Caudate nucleus (tissue), 63 donors: ENCODE measurements at places on chromosomes 4 and X.

DNA sequence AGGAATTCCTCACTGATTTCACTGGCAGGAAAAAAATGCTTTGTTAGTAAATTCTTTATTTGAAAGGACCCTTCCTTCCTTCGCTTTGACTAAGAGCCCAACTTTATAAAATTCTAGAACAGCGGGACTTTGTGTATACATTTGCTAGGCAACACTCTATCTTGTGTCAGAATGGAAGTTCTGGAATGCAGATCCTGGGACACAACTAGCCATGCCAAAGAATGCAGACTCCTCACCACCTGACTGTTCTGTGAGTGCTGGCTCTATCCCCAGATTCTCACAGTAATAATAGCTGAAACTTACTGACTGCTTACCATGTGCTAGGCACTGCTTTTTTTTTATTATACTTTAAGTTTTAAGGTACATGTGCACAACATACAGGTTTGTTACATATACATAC lies 73.3 kb upstream of the ZDHHC15 start:
- no peak for DNase-seq

- DNase-seq: no peak
Observed at GRCh38 chr4:47493238-47494123, 8.4 kb downstream of the ATP10D start.

GRCh38 chrX:49101629-49101984 lies 21.9 kb upstream of the WDR45 start:
- DNase-seq: no peak

- no peak for DNase-seq
Observed at GRCh38 chr4:184907216-184907615, 81.4 kb upstream of the ACSL1 start.

GRCh38 chrX:69149466-69150280 lies 15.6 kb downstream of the PJA1 start:
- DNase-seq: no peak

DNA sequence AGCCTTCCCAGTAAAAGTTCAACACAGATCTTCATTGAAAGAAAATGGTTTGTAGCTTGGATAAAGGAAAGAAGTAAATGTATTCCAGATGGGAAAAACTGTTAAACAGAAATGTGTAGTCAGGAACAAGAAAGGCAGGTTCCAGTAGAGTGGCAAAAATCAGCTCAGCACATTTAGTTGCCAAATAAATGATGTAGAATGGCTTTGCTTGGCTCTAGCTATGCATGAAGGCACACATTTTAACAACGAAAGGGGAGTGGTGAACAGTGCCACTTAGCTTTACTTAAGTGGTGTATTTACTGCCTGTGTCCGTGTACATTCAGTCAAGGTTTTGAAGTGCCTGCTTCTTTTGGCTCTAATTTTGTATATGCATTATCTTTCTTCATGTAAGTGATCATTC lies 644.5 kb upstream of the ATOH1 start:
- DNase-seq: no peak

GRCh38 chr4:146018247-146018646 lies 79.6 kb upstream of the ZNF827 start:
- no peak for DNase-seq

GRCh38 chrX:40081679-40082068 lies 16.1 kb downstream of the BCOR start:
- no peak for DNase-seq

DNA sequence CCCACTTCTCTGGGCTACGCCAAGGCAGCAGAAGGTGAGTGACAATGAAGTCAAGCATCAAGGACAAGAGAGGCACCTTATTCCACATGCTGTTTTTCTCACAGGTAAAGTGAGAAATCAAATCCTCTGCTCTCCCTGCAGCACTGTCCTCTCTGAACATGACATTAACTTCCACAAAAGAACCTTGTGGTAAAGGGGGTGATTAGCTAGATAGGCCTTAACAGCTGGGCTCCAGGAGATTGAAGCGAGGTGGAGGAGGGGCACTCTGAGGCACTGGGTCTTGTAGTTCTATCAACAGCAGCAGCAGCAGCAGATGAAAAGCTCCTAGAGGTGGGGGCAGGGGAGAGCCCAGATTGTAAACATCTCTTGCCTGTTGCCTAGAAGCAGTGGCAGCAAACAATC lies 96.8 kb upstream of the CXXC4 start:
- no peak for DNase-seq

GRCh38 chr4:151195801-151196200 lies 81.2 kb upstream of the PRSS48 start:
- no peak for DNase-seq

GRCh38 chrX:152942077-152942442 lies 44.2 kb downstream of the ZNF185 start:
- no peak for DNase-seq

GRCh38 chr4:108303488-108304177 lies 134.9 kb upstream of the LEF1 start:
- no peak for DNase-seq

DNA sequence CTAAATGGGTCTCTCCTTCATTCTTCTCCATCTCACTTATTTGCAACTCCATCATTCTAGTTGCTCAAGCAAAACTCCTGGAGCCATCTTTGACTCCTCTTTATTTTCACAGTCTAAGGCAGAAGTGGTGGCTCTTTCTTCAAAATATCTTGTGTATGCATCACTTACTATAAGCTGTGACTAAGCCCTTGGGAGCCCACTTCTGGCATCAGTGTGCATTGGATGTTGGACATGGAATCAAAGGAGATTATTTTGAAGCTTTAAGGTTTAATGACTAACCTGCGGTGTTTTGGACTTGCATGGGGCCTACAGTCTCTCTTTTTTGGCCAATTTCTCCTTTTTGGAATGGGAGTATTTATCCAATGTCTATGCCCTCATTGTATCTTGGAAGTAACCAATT lies 276.8 kb downstream of the SPOCK3 start:
- no peak for DNase-seq

GRCh38 chrX:45344594-45344993 lies 143.9 kb upstream of the DIPK2B start:
- no peak for DNase-seq

GRCh38 chr4:109444182-109444844 lies 10.7 kb downstream of the SEC24B start:
- no peak for DNase-seq

DNA sequence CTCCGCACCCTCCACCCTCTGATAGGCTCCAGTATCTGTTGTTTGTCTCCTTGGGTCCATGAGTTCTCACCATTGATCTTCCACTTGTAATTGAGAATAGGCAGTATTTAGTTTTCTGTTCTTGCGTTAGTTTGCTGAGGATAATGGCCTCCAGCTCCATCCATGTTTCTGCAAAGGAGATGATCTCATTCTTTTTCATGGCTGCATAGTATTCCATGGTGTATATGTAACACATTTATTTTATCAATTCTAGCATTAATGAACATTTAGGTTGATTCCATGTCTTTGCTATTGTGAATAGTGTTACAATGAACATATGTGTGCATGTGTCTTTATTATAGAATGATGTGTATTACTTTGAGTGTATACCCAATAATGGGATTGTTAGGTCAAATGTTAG lies 814.6 kb upstream of the FRG1 start:
- DNase-seq: no peak

DNA sequence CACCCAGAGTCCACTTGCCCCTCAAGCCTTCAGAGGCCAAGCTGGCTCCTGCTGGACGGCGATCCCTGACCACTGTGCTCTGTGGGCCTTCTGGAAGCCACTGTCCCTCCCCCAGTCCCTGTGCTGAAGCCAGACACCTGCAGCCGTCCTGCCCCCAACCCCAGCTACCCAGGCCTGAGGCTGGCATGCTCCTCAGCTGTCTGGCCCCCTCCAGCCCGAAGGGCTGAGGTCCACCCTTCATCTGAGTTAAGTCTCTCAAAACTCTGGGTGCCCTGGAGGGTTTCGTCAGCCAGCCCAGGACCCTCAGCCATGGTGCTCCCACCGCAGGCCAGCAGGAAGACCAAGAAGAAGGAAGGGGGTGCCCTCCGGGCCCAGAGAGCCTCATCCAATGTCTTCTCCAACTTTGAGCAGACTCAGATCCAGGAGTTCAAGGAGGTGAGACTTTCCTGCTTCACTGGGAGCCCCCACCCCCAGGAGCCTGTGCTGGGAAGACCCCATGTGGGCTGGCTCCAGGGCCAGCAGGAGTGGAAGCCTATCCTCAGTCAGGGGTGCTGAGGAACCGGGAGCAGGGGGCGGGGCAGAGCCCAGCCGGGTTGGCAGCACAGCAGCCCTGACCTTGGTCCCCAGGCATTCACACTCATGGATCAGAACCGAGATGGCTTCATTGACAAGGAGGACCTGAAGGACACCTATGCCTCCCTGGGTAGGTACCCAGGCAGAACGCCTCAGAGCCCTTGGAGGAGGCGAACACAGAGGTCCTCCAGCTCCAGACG lies 4.2 kb downstream of the MYL5 start:
- DNase-seq: no peak

- DNase-seq: no peak
Observed at GRCh38 chr4:14620567-14621141, 381.6 kb upstream of the CPEB2 start.

GRCh38 chrX:129678614-129679195 lies 23.9 kb upstream of the APLN start:
- DNase-seq: no peak

- no peak for DNase-seq
Observed at GRCh38 chrX:825991-826390, 195.4 kb downstream of the SHOX start.

DNA sequence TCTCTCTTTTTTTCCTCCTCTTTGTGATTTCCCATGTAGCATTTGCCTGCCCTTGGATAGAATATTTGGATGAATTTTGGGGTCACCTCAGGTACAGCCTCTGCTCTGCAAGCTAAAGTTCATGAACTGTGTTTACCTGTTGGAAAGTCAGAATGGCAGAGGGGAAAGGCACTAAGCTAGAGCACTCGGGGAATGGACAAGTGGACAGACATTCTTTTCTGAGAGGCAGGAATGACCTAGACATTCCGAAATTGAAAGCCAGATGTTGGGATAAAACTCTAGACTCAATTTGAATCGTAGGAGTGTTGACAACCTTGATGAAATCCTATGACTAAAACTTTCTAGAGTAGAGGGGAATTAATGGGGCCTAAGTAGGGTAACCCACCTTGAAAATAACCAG lies 56.1 kb downstream of the LUZP4 start:
- DNase-seq: no peak

GRCh38 chr4:61425315-61425714 lies 225.2 kb downstream of the ADGRL3 start:
- no peak for DNase-seq

DNA sequence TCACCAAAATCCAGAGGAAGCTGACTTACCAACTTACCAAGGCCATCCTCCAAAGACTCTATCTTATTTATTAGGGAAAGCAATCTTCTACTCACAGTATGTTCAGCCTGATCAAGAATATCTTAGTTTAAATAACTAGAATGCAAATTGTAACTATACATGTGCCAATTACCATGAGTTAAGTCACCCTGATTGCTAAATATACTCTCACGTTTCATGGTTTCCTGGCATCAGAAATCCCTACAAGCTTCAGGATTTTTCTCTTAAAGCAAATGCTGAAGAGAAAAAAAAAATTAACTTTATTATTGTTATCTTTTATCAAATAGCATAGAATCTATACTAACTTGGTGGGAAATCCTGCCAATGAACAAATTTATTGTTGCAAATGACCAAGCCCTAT lies 63.0 kb upstream of the MXD4 start:
- no peak for DNase-seq

DNA sequence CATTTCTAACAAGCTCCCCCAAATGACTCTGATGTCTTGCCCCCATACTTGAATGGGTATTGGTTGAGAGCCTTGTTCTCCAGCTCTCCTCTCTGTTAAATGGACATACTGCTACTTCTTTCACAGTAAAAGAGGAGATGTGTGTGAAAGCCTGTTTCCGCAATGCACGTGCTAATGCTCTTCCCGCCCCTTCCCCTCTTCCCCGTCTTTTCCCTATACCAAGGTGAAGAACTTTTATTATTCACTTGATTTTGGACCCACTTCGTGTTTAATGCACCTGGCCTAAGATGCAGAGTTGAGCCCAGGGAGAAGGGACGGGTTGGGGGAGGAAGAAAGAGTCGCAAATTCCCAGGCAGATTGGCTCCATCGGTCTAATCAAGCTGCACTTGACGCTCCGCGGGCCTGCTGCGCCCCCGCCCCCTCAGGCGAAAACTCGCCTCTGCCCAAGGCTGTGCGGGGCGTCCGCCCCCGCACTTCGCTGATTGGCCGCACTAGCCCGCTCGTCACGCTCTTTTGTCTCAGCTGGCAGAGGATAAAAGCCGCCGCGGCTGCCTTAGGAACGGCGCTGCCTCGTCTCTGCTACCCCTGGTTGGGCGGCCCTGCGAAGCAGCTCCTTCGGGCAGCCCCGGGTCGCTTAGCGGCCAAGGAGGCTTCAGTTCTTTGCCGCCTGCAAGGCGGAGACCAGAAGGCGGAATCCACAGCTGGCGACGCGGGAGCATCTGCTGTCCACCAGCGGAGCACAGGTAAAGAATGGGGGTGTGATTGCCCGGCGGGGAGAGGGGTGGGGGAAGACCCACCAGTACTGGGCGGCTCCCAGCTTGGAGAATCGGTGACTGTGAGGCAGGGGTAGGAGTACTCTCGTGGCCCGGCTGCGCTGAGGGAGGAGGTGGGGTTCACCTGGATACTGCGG lies at the start of gene ZCCHC12:
Gene ZCCHC12 (plus strand): TSS at position 562 of the 910 bp plus-strand sequence. CDS start 1,421 bp downstream, outside the sequence.
- peak; percentile 63 for DNase-seq

DNA sequence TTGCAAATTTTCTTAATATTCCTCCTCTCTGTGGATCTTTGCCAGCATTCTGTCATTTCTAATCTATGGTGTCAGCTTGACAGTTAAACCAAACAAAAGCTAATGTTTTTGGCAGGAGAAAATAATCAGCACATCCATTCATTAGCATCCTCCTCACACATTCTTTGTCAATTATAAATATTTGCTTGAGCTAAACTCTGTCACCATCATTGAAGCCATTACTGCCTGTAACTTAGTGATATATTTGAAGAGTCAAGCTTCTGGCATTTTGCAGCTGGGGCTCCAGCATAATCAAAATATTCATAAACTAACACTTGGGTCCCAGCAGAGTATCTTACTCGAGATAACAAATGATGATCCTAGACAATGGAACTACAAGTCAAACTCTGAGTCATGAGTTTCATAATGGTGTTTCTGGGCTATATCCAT lies 126.1 kb downstream of the EIF4E start:
- no peak for DNase-seq

- no peak for DNase-seq
Observed at GRCh38 chr4:56540826-56541225, 35.2 kb downstream of the ARL9 start.

DNA sequence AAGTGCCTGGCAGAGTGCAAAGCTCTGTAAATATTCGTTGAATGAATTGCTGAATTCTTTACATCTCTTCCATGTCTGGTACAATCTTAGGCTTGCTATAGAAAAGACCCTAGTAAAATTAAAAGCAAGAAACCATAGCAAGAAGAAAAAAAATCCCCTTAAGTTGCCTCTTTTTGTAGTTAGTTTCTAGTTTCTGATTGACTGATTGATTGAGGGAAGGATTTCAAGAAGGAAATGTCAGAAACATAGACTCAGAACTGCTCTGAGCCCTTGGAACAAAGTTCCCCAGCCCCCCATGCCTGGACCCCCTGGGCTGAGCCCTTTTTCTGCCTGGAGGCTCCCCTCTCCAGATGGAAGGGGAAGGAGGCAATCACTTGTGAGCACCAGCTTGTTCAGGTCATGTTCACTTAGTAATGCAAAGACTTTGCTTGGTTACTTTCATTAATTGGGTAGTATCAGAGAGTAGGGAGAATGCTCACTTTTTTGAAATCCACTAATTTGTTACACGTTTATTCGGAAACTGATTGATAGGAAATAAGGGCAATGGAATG lies 35.6 kb downstream of the DAPP1 start:
- DNase-seq: no peak
